ENCODE measurements at places on chromosomes 5 and 9.

- DNase-seq: no peak
Measured at GRCh38 chr5:10635867-10636350, 72.0 kb downstream of the ANKRD33B start.

DNA sequence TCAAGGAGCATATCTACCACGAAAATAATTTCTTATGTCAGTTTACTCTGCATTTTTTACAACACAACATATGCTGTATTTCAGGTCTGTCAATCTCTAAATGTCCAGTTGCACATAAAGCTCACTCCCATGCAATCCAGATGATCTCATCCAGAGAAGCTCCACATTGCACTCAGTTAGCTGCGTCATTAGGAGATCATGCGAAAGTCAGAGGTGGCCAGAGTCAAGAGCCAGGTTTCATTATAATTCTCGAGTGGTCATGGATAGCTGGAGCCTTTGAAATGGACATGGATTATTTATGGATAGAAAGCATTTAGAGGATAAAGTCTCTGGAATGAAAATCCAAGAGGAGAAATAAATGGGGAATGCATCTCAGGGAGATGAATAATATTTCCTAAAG, 232.3 kb downstream of the GAS1 start:
- no peak for DNase-seq

DNA sequence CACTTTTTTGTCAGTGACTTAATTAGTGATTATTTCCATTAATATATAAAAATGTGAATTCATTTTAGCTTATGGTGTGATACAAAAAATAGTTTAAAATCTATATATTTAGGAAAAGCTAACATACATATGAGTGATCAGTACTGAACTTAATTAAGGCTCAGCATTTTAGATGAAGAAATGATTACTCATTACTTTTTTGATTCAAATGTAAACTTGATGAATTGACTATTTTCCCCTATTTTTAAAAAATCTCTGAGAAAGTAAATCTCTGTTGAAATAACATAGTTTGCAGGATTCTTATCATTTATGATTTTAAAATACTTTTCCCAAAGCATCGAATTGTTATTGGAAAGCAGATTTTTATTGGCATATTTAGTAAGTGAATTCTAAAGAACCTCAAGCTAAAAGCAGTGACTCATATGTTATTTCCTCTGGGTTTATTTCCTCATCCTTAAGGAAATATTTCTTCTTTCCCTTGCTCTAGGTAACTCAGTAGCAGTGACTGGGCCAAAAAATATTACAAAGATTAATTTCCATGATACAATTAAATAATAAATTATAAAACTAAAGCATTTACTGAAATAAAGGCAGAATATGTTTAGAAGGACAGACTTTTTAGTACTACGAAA, 290.6 kb downstream of the FER start:
- DNase-seq: no peak

DNA sequence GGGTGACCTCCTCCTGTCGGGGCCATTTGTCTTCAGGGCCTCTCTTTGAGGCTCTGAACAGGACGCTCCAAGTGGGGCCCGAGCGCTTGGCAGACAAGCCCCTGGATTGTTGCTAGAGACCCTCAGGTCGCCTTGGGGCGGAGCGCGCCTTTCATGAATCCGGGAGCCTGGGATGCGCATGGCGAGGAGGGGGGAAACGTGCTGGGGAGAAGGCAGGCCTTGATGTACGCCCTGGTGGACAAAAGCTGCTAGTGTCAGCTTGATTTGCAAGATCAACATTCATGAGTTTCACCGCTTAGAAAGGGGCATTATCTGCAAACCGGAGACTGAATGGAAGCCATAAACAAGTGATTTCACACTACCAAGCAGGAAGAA, 226.3 kb downstream of the SMARCA2 start:
- DNase-seq: no peak

DNA sequence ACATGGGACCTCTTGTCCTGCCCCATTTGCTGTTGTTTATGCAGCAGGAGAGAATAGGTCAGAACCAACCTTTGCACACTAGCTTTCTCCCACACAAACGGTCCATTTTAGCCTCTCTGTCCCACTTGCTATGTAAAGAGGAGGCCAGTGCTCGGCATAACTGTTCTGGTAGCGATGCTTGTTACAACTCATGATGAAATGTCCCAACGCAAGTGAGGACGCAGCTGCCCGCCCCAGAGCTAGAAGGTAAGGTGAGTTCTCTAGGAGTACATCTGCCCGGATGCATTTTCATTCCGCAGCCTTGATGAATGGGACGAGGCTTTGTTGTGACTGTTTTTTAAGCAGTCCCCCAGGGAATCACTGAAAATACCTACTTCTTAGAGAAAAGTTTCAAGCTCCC, 14.1 kb downstream of the S1PR3 start:
- DNase-seq: no peak

DNA sequence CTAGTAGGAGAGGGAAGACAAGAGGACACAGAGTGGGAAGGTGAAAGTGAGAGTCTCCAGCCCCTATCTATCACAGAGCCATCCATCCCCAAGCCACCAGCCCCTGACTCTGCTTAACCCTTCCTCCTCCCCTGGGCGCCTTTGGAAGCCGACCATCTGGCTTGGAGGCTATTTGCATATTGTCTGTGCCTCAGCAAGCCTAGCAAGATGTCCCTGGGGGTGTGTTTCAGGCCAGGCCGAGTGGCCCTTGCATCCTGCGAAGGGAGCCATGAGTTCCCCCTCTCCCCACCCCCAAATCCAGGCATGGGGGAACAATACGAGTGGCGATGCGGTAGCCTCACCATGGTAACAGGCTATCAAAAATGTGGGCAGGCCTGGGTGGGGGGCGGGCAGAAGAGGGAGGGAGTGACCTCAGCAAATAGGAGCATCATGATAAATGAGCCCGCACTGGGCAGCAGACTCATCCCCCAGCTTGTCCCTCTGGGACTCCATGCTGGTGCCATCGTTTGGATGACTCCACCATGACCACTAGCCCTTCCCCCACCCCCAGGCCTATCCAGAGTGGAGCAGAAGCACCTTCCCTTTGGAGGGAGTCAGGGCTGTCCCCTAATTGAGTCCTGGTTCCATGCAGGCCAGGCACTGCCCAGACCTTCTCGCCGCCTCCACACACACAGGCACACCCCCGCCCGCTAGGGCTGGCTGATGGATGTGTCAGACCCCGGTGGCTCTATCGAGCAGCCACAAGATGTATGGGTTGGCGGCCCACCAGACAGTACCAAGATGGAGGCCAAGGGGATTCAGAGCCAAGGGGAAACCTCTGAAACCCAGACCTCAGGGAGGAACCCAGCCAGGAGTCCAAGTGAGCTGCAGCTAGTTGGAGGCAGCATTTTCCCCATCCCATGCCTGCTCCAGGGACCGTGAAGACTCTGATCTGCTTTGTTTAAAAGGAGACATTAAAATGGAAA, 14.6 kb downstream of the URM1 start:
- DNase-seq: no peak

DNA sequence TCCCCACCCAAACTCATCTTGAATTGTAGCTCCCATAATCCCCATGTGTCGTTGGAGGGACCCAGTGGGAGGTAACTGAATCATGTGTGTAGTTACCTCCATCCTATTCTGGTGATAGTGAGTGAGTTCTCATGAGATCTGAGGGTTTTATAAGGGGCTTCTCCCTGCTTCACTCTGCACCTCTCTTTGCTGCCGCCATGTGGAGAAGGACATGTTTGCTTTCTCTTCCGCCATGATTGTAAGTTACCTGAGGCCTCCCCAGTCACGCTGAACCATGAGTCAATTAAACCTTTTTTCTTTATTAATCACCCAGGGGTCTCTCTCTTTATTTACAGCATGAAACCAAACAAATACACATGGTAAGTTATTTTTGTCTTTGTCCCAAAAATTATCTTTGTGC, 726.1 kb downstream of the CDH18 start:
- no peak for DNase-seq

- no peak for DNase-seq
Measured at GRCh38 chr9:76616780-76617179, 147.5 kb upstream of the PCA3 start.

DNA sequence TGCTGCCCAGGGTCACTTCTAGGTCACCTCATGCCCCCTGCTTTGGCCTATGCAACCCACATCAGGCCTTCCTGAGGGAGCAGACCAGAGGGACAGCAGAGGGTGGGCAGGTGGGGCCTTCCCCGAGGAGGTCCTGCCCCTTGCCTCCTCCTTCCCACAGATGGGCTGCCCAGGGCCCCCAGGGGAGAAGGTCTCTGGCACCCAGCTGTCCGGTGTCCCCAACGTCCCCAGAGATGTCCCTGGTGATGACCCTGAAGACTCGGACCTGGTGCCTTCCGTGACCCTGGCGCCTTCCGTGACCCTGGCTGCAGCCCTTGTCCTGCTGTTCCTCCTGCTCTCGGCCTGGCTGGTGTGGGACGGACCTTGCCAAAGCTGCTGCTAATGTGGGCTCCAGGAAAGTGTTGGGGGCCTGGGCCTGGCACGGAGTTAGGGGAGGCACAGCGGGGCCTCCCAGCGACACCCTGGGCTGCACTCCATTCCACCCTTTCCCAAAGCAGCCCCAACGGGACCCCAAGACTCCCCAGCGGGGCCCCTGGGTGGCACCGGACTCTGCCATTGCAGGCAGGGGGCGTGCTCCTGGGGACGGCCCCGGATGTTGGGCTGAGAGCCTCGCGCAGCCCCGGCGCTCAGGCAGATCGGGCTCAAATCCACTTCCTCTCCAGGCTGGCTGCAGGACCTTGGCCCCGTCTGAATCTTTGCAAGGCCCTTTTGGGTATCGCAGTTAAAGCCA, 6.8 kb upstream of the SLC2A6 start:
- no peak for DNase-seq

DNA sequence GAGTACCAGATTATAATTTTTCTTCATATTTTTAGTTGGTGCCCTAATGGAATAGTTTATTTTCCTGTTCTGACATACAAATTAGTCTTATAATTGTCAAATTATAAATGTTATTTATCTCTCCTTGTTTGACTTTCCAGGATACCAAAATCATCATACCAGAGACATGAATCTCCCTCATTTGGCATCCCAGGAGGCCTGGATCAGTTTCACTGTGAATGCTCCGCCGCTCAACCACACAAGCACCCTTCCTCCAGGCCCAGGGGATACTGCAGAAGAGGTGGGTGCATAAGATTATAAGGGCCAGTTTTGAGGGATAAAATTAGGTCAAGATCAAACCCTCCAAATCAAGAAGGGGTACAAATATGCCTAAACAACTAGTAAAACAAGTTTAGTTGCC, 1229.3 kb downstream of the CDH12 start:
- no peak for DNase-seq

GRCh38 chr5:41871852-41872251, 1.6 kb upstream of the OXCT1 start:
- DNase-seq: no peak

DNA sequence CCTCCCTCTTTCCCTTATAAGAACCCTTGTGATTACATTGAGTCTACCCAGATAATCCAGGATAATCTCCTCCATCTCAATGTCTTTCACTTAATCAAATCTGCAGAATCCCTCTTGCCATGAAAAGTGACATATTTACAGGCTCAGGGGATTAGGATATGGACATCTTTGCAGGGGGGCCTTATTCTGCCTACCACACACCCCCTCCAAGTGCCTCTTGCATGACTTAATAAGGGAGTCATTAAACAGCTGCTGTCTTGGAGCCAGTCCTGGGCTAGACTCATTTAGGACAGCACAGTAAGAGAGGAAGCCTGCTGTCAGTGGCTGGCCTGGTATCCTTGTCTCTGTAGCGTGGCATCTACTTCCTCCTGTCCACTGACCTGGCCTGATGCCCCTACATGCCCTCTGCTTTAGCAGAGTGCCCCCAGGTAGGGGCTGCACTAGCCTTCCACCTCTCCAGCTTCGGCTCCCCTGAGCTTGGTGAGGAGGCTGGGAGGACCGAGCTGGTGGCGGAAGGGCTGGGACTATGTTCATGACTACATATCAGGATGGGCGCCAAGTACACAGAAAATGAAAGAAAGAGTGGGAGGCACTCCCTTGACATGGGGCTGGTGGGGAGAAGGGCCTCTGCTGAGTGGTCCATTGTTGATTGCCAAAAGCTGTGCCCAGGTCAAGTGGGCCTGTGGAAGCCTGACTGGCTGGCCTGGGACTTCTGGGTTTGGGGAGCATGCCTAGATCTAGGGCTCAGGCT, 17.2 kb downstream of the ENHO start:
- DNase-seq: no peak

GRCh38 chr5:82152978-82153481, 125.1 kb downstream of the RPS23 start:
- DNase-seq: no peak

DNA sequence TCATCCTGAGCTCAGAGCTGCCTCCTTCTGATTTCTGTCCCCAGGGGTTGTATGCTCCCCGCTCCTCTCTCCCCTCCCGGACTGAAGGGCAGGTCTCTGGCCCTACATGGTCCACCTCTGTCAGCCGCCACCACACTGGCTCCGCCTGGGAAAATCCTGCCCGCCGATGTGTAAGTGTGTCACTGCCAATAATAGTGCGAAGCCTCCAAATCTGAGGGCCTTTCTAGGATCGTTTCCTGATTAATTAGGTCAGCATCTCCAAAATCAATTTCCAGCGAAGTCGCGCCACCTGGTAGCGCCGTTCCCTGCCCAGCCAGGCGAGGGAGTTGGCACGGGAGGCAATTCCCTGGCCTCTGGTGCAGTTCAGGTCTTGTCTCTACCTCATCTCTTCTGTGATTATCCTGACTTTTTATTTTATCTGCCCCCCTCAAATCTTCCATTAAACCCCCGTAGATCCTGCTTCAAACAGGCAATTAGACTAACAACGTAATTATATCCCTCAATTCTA, 73.5 kb downstream of the ZNF618 start:
- DNase-seq: no peak

DNA sequence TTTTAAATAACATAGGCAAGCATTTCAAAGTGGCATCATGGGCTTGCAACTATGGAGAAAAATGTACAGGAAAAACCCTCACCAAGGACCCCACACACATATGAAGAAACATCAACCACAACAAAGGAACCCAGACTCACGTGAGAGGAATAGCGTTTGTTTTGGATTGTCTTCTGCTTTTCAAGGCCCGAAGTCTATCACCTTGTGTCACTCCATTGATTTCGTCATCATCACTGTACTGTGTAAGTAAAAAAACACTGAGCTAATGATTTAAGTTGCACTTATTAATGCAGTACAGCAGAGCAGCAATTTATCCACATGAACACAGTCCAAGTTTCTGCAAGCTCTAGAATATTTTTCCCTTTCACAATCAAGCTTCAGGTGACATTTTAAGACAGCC, 72.4 kb downstream of the HABP4 start:
- peak; percentile 29 for DNase-seq

- DNase-seq: peak; percentile 17
Measured at GRCh38 chr9:135056541-135056940, 30.9 kb upstream of the OLFM1 start.

- no peak for DNase-seq
Measured at GRCh38 chr5:41790038-41790776, 80.0 kb downstream of the OXCT1 start.

DNA sequence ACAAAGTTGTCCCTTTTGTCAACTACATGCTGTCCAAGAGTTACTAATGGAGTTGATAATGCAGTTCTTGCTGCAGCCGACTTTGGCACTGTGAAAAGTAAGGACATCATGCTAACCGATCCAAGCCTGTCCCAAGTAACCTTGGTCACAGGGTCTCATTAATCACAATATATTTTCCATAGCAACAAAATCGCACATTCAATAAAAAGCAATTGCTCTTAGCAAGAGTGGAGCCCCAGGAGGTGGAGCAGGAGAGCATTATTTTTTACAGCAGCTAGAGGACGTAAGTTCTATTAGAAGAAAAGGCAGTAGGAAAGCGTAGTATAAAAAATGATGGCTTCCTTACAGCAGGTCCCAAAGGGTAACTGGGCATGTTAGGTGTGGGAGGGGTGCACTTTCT, 570.3 kb downstream of the EBF1 start:
- DNase-seq: peak; percentile 9

Measured in SW480 (cell line).